ENCODE measurements at places on chromosomes 3 and 15.

GRCh38 chr3:133393691-133394474 is 6.0 kb upstream of the BFSP2 start:
- H3K4me3 ChIP-seq = no peak overlapping the region
- DNase-seq = no peak
- H3K27me3 ChIP-seq = no peaks in the 10 kb centered on the region

DNA sequence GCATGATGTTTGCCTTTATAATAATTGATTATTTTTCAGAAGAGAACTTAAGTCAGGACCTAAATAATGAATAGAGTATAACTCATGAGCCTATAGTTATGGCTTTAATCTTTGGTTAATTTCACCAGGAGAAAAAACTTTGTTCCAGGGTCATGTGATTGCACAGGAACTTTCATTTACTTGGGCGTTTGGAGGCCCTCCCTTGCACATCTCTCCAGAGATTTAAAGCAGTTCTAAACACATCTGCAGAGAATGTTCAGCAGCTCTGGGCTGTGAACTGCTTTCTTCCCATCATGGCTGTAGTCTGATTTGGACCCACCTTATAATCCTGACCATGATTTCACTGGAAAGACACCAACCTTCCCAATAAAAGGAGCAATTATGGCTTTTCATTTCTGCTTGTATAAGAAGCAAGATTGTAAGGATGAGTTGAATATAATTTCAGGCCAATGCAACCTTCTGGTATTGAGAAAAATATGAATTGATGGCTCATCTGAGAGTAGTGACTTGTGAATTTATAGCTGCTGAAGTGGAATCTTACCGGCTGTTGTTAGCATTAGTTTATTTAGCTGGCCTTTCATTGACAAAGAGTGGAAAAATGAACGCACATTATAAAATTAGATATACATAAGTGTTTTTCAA is 80.9 kb upstream of the PRTG start:
- H3K4me1 ChIP-seq = no peaks in the 10 kb centered on the region
- H3K27me3 ChIP-seq = no peaks in the 10 kb centered on the region
- no peaks in the 10 kb centered on the region for H3K36me3 ChIP-seq

GRCh38 chr3:144317961-144318360 is 346.3 kb downstream of the DIPK2A start:
- no peak overlapping the region for H3K4me3 ChIP-seq
- H3K4me1 ChIP-seq = no peaks in the 10 kb centered on the region
- H3K27ac ChIP-seq = no peak overlapping the region
- H3K27me3 ChIP-seq = no peaks in the 10 kb centered on the region
- H3K36me3 ChIP-seq = no peaks in the 10 kb centered on the region

DNA sequence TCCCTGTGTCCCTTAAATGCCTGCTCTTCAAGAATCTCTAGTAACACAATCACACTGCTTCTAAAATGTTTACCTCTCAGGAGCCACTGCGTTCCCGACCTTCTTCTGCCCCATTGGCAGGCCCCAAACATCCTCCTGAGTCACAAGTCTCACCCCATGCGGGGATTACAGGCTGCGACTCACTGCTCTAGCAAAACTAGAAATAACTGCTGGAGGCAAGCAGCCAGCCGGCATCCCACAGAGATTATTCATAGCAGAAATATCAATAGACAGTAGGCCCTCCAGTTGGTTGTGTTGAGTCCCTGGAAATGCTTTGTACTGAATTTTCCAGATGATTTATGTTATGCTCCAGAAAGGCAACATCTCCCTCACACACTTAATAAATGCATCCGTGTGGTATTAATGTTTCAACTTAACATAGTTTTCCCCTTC is 64.8 kb downstream of the RFTN1 start:
- DNase-seq = peak; percentile 42
- H3K36me3 ChIP-seq = no peaks in the 10 kb centered on the region

- H3K4me3 ChIP-seq = no peak overlapping the region
- no peak overlapping the region for H3K27ac ChIP-seq
- no peak for DNase-seq
- no peaks in the 10 kb centered on the region for H3K27me3 ChIP-seq
- H3K4me1 ChIP-seq = no peaks in the 10 kb centered on the region
Observed at GRCh38 chr3:100833483-100833882, 124.2 kb downstream of the TFG start.

- no peak for DNase-seq
- H3K27ac ChIP-seq = no peak overlapping the region
- no peaks in the 10 kb centered on the region for H3K27me3 ChIP-seq
- H3K4me3 ChIP-seq = no peak overlapping the region
- H3K4me1 ChIP-seq = peaks cover 7% of the 10 kb centered on the region
- no peaks in the 10 kb centered on the region for H3K36me3 ChIP-seq
Observed at GRCh38 chr3:142019794-142020320, 129.5 kb downstream of the TFDP2 start.

- H3K27me3 ChIP-seq = no peaks in the 10 kb centered on the region
- peaks cover 70% of the 10 kb centered on the region for H3K4me1 ChIP-seq
- DNase-seq = peak; percentile 81
- no peaks in the 10 kb centered on the region for H3K36me3 ChIP-seq
- no peak overlapping the region for H3K4me3 ChIP-seq
Observed at GRCh38 chr3:120559242-120560061, 36.7 kb upstream of the NDUFB4 start.

DNA sequence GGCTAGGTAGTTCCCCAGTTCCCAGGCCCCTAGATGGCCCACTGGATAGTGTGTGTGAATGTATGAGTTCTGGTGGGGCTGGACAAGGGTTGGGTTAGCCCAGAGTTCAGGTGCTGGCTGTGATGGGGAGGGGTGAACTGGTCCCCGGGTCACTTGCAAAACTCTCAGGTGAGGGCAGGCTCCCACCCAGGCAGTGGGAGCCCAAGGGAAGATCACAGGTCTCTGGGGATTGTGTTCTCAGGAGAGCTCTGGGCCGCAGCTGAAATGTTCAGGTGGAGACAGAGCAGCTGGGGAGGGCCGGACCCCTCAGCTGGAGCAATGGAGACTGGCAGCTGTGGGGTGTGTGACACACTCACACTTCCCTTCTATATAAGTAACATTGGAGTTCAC is 12.8 kb upstream of the FAM98B start:
- DNase-seq = no peak
- no peak overlapping the region for H3K27ac ChIP-seq
- no peaks in the 10 kb centered on the region for H3K36me3 ChIP-seq
- H3K27me3 ChIP-seq = no peaks in the 10 kb centered on the region
- H3K4me1 ChIP-seq = no peaks in the 10 kb centered on the region

DNA sequence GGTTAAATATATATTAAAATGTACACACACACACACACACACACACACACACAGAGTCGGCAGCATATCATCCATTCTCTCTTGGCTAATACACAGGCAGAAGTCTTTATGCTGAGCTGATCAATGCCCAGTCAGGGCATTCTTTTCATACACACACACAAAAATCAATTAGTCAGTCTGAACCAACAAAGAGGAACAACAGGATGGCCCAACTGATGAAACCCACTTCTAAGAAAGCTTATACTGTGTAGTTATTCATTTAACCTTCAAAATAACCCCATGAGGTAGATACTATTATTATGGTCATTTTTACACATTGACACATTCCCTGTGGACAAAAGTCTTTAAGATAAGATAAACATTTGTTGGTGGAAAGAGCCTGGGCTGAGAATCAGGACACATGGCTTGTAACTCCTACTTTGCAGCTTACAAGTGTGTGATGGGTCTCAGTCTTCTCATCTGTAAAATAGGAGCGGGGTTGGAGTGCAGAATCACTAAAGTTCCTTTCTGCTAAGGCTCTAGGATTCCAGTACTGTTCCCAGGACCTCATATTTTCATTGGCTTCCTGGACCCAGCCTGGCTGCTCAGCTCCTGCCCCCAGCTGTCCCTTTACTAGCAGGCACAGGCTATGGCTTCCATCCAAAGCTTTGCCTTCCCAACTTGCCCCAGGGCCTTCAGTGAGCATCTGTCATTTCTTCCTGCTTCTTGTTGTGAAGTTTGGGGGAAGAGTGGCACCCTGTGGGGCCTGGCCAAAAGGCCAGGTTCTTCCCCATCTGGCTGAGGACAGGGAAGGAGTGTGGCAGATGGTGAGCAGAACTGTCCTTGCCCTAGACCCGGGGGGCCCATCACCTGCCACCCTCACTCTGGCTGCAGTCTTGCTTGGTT is 27.2 kb upstream of the GLCE start:
- DNase-seq = no peak
- peaks cover 14% of the 10 kb centered on the region for H3K4me1 ChIP-seq
- no peak overlapping the region for H3K27ac ChIP-seq
- H3K36me3 ChIP-seq = no peaks in the 10 kb centered on the region
- H3K27me3 ChIP-seq = no peaks in the 10 kb centered on the region
- H3K4me3 ChIP-seq = no peak overlapping the region

DNA sequence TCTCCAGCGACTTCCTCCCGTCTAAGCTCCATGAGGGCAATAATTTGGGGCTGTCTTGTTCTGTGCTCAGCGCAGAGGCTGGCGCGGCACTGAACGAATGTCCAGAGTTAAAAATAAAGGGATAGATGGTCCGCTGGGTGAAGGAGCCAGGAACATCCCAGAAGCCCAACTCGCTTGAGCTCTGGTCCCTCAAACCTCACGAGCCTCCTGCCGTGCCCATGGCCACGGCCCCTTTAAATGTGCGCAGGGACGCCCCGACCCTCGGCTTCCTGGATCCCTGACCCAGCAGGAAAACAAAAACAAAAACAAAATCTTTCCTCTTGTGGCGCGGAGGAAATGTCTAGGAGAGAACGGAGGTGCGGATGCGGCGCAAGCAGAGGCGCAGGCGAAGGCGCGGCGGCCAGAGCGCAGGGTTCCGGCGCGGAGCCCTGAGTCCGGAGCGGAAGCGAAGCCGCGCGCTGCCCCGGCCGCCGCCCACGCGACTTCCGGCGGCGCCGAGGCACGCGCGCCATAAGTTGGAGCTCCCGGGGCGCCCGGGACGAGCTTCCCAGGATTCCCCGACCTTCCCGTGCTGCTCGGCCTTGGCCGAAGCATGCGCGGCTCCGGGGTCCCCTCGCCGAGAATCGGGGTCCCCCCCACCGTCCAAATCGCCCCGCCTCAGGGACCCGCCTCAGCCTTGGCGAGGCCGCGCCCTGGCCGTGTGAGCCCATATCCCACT is 52.9 kb upstream of the WNT7A start:
- no peaks in the 10 kb centered on the region for H3K36me3 ChIP-seq
- peaks cover 13% of the 10 kb centered on the region for H3K27me3 ChIP-seq
- no peaks in the 10 kb centered on the region for H3K4me1 ChIP-seq
- no peak overlapping the region for H3K4me3 ChIP-seq
- no peak for DNase-seq

DNA sequence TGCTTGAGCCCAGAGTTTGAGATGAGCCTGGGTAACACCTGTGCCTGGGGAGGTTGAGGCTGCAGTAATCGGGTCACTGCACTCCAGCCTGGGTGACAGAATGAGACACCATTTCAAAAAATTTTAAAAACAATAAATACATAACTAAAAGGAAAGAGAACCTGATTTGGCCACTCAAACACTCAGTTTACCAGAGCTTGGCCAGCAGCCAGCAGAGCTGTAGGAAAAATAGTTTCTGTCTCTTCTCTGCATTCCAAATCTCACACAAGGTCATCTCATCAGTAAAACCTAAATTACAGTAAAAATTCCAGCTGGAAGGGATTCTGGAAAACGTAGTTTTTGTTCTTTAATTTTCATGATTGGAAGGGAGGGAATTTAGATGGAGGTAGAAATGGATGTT is 7.8 kb upstream of the PPM1L start:
- no peak overlapping the region for H3K27ac ChIP-seq
- no peaks in the 10 kb centered on the region for H3K36me3 ChIP-seq
- DNase-seq = peak; percentile 54
- H3K27me3 ChIP-seq = no peaks in the 10 kb centered on the region
- H3K4me1 ChIP-seq = peaks cover 6% of the 10 kb centered on the region
- no peak overlapping the region for H3K4me3 ChIP-seq

DNA sequence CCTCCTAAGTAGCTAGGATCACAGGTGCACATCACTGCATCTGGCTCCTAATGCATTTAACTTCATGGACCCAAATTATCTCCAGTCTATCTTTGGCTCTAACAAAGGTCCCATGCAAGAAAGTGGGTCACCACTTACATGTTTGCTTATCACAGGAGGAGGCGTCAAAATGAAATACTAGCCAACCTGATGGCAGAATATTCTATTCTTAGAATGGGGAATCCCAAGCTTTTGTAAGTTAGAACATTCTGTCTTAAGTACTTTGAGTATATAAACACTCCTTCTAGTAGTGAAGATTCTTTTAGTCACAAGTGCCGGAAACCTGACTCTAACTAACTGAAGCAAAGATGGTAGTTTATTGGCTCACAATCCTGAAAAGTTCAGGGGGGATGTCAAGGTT is 72.0 kb upstream of the ADAMTS9 start:
- H3K4me3 ChIP-seq = no peak overlapping the region
- H3K4me1 ChIP-seq = no peaks in the 10 kb centered on the region
- no peak overlapping the region for H3K27ac ChIP-seq
- H3K27me3 ChIP-seq = no peaks in the 10 kb centered on the region

DNA sequence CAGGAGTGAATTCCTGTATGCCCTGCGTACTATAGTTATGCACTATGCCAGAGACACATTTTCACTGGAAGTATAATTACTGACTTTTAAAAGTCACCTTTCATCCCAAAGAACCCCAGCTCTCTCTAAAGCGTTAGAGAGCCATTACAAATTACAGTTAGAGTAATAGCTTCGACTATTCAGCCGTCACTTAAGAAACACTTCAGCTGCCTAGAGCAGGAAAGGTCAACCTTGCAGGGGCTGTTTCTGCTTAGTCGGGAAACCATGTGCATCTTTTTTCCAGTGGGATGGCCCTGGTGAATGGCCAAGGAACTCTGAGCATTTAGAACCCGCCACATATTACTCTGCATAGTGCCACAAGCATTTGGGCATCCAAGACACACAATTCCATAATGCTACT is 235.9 kb downstream of the ARRDC4 start:
- H3K4me3 ChIP-seq = no peak overlapping the region
- H3K27me3 ChIP-seq = no peaks in the 10 kb centered on the region
- no peaks in the 10 kb centered on the region for H3K36me3 ChIP-seq
- DNase-seq = no peak
- H3K4me1 ChIP-seq = no peaks in the 10 kb centered on the region

DNA sequence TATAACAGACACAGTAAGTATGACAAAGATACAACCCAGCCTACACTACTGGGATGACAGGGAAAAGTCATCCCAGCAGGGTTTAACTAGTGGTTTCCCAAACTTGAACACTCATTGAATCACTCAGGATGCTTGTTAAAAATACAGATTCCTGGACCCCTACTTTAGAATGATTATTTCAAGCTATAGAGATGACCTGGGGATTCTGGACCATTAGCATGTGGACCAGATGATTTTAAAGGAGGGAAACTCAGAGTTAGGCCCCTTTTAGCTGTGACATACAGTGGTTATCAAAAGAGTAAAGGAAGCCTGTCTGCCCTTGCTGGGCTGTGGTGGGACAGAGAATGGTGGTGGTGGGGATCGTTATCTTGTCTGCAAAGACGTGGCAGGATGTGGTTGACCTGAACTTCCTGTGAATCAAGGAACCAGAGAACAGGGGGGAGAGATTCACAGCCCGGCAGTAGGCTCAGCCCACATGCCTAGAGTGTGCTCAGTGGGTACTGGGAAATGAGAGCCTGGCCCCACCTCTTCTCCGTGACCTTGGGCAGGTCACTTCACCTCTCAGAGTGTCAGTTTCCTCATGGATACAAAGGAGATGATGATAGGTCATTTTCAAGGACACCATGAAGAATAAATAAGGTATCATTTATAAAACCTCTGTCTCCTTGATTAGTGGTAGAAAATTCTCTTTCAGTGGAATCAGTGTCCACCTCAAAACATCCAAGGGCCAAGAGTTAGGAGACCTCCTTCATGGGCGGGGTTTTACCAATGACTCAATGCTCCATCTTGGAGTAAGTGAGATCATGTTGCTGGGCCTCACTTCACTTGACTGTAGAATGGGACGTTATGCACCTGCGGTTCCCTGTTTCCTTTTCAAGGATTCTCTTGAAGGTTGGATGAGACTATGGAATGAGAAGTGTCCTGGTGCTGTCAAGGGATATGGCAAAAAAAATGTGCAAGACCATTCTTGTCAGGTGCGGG is 306.5 kb downstream of the RPLP1 start:
- H3K27me3 ChIP-seq = no peaks in the 10 kb centered on the region
- no peaks in the 10 kb centered on the region for H3K4me1 ChIP-seq
- no peak overlapping the region for H3K4me3 ChIP-seq
- H3K27ac ChIP-seq = no peak overlapping the region
- DNase-seq = no peak

All from adrenal gland (tissue), 19 donors.